ENCODE measurements at places on chromosomes 3 and 15. TPM values are rescaled to one million over a fixed set of nuclear protein-coding genes. Genes with fewer than 3 reads are reported as not detected.

DNA sequence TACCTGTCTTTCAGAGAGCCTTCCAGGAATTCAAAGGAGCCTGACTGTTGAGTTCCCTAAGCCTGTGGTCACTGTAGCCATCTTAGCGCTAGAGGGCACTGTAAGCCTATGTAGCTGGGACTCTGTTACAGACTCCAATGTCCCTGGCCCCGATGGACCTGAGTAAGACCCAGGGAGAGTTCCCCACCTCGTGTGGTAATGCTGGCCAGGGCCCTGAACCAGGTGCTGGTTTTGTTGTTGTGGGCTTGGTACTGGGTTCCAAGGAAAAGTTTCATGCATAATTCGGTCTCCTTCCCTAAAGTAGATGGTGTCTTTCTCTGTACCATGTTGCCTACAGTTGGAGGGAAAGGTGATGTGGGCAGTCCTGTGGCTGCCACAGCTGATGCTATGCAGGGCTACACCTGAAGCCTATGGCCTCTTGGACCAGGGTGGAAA is 32.4 kb downstream of the CDAN1 start:
- H3K4me1 ChIP-seq: no peaks in the 10 kb centered on the region
- H3K36me3 ChIP-seq: peaks cover 6% of the 10 kb centered on the region
- H3K4me3 ChIP-seq: no peak overlapping the region
- DNase-seq: peak; percentile 24

GRCh38 chr15:31448635-31448979 is 122.0 kb downstream of the KLF13 start:
- no peak for DNase-seq
- peaks cover 20% of the 10 kb centered on the region for H3K4me1 ChIP-seq
- H3K36me3 ChIP-seq: no peaks in the 10 kb centered on the region
- no peaks in the 10 kb centered on the region for H3K27me3 ChIP-seq
- no peak overlapping the region for H3K27ac ChIP-seq
- H3K4me3 ChIP-seq: no peak overlapping the region

The STAC gene
- 0.09 TPM for total RNA-seq

The CEP70 gene
- total RNA-seq: 5.9 TPM

The TMC3 gene
- total RNA-seq: not detected
